ENCODE measurements at places on chromosomes 7 and 10. TPM values are rescaled to one million over a fixed set of nuclear protein-coding genes. Genes with fewer than 3 reads are reported as not detected.
A peak's percentile ranks its signal among the peaks of the same experiment; 100 is the strongest.

GRCh38 chr7:123748171-123748733 lies 551 bp downstream of the WASL start:
- peak; percentile 65 for ATAC-seq

- peak; percentile 12 for ATAC-seq
Measured at GRCh38 chr7:5694912-5695726, 86.3 kb downstream of the RNF216 start.

- no peak for ATAC-seq
Measured at GRCh38 chr7:84700563-84701370, 486.1 kb downstream of the SEMA3D start.

DNA sequence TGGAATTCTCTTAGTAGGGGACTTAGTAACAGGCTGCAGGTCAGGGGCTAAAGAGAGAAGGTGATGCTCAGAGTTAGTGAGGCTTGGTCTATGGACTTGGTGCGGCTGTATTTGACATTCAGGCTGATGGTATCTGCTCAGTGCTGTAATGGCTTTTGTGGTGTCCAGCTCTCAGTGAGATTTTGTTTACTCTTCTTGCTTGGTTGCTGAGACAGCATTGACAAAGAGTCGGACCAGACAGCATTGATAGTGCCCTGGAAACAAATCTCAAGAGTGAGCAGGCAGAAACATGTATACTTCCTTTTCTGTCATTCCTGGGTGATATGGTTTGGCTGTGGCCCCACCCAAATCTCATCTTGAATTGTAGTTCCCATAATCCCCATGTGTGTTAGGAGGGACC lies 202.0 kb downstream of the STK31 start:
- ATAC-seq, result no peak

GRCh38 chr7:6589829-6590644 lies at the start of gene INTS15:
INTS15 (plus strand) TSS chr7:6590021; CDS start chr7:6590284, 263 bp downstream.
- ATAC-seq, result peak; percentile 98

GRCh38 chr7:105636982-105637381 lies 55.7 kb upstream of the EFCAB10 start:
- no peak for ATAC-seq

DNA sequence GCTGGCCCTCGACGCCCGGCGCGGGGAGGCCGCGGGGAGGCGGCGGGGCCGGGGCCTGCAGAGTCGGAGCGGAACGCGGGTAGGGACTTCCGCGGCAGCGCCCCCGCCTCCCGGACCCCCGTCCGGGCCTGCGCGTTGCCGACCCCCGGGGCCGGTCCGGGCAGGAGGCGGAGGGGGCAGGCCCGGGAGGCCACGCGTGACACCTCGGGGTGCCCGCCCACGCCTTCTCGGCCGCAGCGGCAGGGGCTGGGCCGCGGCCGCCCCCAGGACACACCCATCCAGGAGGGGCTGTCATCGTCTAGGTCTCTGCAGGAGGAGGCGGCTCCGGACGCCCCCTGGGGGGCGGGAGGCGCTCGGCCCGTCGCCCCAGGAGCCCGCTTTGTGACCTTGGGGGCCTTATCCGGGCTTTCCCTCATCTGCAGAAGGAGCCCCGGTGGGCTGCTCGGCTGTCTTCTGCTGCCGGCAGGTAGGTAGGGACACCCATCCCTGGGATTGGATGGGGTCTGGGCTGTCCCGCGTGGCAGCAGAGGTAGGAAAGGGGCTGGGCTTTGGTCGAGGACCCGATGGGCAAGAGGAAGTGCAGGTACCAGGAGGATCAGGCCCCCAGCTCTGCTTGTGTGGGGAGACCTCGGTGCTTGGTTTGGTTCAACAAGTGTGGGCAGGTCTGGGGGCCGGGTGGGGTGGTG lies 569 bp downstream of the ZNF316 start:
- ATAC-seq, result peak; percentile 31

GRCh38 chr7:141369422-141369821 lies 181.8 kb upstream of the AGK start:
- no peak for ATAC-seq

- ATAC-seq, result no peak
Measured at GRCh38 chr7:110909117-110909516, 181.8 kb upstream of the LRRN3 start.

GRCh38 chr10:104784452-104784851 lies 143.4 kb downstream of the SORCS3 start:
- ATAC-seq, result no peak

GRCh38 chr10:335151-335800 lies 200.0 kb downstream of the ZMYND11 start:
- no peak for ATAC-seq

DNA sequence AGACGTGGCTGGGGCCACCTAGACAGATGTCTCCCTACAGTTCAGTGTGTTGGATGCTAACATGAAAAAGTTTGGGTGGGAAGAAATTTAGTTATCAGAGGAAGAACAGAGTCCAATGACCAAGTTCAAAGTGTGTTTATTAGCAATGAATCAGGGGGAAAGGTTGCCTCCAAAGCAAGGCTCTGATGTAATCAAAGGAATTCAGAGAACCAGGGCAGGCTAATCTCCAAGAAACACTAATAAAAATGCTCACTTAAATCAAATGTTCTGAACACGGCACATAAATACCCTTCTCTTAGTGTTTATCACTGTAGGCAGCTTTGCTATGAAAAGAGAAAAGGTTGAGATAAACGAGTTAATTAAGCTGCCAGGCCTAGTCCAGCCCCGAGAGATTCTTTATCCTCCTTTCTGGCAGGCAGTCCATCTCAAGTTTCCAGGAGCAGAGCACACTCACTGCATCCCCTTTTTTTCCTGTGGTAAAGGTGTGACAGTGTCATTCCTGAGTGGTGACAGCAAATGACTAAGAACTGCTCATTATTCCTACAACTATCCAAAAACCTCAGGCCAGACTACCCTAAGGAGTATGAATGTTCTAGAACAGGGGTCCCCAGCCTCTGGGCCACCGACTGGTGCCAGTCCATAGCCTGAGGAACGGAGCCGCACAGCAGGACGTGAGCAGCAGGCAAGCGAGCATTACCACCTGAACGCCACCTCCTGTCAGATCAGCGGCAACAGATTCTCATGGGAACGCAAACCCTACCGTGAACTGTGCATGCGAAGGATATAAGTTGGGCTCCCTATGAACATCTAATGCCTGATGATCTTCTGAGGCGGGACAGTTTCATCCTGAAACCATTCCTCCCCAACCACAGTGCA lies 66.9 kb upstream of the FHIP2A start:
- no peak for ATAC-seq

GRCh38 chr7:33325754-33326484 lies 196.6 kb downstream of the BBS9 start:
- no peak for ATAC-seq

GRCh38 chr7:66602159-66602558 lies 26.5 kb upstream of the KCTD7 start:
- no peak for ATAC-seq

DNA sequence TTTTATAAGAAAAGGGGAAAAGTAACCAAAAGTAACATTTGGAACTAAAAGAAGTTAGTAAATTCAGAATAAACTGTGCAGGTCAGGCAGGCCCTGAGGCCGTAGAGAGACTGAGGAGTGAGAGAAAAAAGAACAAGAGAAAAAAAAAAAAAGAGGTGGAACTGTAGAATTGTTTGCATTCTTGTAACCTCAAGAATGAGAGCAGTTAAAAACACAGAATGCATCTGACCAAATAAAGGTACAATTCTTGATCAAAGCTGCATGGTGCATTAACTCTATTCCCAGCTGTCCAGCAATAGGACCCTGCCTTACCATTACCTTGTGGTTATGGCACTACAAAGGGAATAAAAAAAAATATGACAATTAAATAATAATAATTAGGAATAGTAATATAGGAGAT lies 170.1 kb upstream of the SEMA3A start:
- ATAC-seq, result no peak

- no peak for ATAC-seq
Measured at GRCh38 chr10:82660205-82660604, 785.2 kb downstream of the NRG3 start.

DNA sequence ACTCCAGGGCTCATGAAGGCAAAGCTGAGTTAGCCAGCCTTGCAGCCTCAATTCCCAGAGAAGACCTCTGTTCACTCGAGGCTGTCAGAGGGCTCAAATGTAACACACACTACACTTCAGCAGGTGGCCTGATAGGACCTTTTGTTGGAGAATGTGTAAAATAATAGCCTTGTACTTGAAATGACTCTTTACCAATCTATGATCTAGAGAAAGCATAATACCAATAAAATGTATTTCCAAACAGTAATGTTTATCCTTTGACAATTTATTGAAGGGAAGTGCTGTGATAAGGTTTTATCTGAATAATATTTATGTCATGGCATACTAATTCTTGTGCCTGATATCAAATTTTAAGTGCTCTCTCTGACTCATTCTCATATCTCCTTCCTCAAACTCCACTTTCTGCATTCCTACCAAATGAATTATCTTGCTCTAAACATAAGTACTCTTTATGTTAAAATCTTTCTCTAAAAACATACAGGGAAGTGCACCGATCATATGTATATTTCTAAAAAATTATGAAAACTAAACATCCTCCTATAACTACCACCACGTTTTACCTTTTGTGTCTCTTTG lies 20.9 kb downstream of the CYP3A7 start:
- ATAC-seq, result no peak

GRCh38 chr7:119890631-119891030 lies 382.3 kb upstream of the KCND2 start:
- no peak for ATAC-seq

TWIST1 gene
- 0.64 TPM for total RNA-seq

RGS10 gene
- 33.9 TPM for total RNA-seq

NRG3 gene
- not detected for total RNA-seq

SPDYE16 gene
- not detected for total RNA-seq
